Activated T-cell treated with anti-CD3 and anti-CD28 coated beads for 24 hours (primary cell): ENCODE measurements at places on chromosomes 5 and 9.

GRCh38 chr9:117403848-117404247 lies 11.0 kb downstream of the ASTN2 start:
- DNase-seq: no peak

DNA sequence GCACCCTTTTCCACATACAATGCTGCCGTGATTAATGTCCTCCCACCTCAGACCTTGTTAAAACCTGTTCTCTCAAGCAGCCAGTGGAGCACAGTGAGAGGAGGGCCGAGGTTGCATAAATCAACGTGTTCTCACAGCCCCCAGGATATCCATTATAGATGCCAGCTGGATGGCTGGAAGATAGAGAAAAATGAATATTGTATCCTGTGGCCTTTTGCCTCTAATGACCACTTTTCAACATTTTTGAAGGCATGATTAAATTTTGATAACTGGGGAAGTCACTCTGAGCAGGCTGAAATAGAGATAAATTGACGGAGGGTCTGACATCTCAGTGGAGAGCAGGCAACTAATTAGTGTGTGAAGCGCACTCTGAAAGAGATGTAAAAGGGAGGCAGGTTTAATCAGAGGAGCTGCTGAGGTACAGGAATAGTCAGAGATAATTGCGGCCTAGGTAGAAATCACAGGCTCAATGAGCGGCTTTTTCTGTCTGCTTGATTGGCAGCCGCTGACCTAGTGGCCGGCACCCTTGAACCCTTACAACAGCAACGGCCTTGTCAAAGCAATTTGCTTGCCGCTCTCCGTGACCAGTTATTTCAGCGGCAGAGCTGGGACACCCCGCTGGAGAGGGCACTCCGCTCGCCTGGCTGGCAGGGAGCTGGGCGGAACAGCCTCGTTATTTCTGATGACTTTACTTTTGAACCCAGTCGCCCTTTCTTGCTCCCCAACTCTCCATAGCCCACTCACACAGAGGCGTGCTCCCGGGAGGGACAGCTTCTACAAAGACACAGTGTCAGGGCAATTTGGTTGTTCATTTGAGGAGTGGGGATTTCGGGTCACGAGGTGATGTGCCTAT lies 560.7 kb downstream of the PSAT1 start:
- no peak for DNase-seq

DNA sequence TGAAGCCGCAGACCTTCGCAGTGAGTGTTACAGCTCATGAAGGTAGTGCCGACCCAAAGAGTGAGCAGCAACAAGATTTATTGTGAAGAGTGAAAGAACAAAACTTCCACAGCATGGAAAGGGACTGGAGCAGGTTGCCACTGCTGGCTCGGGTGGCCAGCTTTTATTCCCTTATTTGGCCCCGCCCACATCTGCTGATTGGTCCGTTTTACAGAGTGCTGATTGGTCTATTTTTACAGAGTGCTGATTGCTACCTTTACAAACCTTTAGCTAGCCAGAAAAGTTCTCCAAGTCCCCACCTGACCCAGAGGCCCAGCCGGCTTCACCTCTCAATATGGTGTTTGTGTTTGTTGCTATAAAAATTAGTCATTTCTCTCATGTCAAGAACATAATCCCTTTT lies 49.7 kb downstream of the RECK start:
- DNase-seq: no peak

DNA sequence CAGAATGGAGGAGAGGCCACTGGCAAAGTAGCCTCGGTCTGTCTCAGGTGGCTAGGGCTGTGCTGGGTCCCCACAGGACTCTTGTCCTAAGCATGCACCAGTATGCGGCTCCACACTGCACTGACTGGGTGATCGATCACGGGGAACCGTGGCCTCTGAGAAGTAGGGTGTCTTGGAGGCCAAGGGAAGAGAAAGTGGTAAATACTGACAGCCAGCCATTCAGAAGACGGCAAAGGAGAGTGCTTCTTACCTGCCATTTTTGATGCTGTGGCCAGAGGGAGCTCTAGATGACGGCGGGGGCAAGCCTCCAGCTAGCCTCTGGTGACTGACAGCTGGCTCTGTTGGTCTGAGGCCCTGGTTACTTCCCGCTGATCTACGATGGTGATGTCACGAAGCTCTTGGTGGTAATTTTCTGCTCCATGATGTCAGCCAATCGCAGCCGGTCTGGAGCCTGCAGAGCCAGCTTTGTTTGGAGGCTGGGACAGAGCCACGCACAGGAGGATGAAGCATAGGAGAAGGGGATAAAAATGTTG lies 40.4 kb upstream of the GADD45G start:
- DNase-seq: no peak

DNA sequence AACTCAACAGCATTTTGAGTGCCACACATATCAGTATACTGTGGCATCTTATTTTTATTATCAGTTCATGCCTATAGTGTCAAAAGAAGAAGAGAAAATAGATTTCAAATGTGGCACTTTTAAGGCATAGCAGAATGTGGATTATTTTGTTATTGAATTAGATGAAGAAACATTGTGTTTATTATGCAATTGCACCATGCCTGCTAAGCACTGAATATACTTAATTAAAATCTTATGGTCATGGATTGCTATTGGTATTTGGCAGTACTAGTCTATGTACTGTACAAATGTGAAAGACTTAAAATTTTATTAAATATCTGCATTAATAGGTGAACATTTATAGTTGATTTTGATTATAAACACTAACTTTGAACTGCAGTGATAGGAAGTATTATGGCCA lies 128.8 kb downstream of the FER start:
- DNase-seq: no peak

GRCh38 chr5:59873113-59873512 lies 20.4 kb downstream of the PDE4D start:
- no peak for DNase-seq

GRCh38 chr9:16062542-16063240 lies 509.8 kb downstream of the CCDC171 start:
- no peak for DNase-seq

- no peak for DNase-seq
Measured at GRCh38 chr9:90921969-90922368, 120.3 kb downstream of the SYK start.
